ENCODE measurements at places on chromosomes 13 and 19.

DNA sequence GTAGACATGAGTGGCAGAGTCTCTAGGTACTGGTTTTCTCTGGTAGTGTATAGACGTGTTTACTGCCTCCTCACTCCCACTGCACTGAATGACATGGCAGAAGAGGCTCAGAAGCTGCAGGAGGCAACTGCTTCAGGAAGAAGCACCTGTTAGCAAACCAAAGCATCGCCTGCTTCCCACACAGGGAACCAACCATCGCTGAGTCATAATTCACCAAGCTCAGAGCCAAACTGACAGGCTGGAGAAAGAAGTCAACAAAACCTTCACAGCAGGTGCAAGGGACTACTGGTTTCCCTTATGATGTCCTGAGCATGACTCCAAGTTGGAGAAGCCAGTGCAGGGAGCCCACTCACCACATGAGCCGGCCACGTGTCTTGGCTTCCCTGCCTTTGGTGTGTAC, 69.8 kb downstream of the KCTD12 start:
- DNase-seq, result no peak

DNA sequence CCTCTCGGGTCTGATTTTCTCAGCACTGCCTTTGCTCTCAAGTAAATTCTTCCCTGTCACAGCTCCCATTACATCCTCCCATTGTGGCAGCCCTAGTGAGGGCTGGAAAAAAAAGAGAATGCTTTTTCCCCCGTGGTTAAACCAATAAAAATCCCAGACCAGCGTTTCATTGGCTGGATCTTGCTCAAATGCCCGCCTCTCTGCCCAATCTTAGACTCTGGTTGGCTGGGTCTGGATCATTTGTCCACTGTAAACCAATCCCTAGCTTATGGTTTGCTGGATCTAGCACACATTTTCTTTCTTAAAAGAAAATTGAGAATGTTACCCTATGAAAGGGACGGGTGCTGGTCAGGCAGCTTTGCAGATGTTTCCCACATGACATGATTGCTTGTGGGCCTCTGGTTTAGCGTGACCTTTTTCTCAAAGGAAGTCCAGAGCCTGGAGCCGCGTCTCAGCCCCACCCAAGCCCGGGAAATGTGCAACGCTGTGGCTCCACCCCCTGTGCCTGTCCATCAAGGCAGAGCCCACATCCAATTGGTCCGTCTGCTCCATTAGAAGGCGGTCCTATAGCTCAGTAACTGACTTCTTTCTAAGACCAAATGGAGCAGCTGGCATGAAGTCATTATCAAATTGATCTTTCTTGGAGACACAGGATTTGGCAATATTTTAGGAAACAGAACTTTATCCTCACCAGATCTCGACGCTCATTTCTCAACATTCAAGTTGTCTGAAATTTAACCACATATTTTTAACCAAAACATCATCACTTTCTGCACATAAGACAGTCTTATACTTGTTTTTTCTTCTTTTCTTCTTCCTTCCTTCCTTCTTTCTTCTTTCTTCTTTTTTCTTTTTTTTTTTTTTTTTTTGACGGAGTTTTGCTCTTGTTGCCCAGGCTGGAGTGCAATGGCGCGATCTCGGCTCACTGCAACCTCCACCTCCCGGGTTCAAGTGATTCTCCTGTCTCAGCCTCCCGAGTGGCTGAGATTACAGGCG, 2.6 kb upstream of the MCEMP1 start:
- peak; percentile 90 for DNase-seq

- peak; percentile 66 for DNase-seq
Measured at GRCh38 chr19:32269831-32270230, 75.6 kb upstream of the ZNF507 start.

DNA sequence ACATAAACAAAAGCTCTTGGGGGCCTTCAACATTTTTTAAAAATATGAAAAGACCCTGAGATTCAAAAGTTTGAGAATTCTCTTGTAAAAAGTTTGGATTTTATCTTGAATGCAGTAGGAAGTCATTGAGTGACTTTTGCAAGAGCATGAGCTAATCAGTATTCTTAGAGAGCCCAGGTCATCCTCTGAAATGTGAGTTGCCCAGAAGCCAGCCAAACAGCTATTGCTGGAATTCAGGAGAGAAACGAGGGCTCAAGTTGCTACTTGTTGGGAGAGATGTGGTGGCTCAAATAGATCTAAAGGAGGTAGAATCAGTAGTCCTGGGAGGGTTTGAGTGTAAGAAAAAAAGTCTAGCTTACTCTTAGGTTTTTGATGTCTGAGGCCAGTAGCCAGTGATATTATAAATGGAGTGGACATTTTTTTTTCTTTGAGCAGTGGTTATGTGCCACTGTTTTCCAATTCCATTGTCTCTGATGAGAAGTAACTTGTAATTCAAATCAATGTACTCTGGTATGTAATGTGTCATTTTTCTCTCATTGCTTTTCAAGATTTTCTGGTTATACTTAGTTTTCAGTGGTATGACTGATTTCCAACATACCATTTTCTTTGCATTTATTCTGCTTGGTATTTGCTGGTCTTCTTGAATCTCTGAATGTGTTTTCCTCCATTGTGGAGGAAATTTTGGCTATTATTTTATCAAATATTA, 30.7 kb downstream of the LMO7 start:
- no peak for DNase-seq

DNA sequence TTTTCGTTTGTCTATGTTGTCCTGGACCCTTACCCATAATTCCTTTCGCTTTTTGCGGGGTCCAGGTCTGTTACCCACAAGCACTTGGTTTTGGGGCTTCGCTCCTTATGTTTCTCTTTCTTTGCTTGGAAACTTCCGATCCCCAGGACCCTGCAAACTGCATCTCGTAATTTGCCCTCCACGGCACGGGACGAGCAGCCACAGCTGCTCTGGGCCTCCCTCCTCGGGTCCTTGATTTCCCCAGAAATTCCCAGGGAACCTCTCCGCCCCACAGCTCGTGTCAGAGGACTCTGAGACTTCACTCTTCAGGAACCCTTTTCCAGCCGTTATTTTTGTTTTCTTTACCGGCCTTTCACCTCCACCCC, 599 bp downstream of the SNRNP70 start:
- DNase-seq, result no peak

DNA sequence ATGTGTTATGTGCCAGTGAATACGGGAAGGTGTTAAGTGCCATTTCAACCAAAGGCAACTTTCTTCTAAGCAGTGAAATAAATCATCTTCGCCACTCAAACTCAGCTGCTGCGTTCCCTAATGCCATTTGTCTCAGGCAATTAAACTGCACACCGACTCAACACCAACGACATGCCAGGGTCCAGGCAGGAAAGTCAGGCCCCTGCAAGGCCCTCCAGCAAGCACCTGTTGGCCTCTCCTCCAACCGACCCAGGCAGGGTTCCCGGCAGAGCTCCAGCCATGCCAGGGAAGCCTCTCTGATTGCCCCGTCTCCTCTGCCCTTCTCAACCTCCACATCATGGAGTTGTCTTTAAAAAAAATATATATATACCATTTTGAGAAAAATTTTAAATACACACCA, 21.8 kb downstream of the SAFB2 start:
- no peak for DNase-seq

DNA sequence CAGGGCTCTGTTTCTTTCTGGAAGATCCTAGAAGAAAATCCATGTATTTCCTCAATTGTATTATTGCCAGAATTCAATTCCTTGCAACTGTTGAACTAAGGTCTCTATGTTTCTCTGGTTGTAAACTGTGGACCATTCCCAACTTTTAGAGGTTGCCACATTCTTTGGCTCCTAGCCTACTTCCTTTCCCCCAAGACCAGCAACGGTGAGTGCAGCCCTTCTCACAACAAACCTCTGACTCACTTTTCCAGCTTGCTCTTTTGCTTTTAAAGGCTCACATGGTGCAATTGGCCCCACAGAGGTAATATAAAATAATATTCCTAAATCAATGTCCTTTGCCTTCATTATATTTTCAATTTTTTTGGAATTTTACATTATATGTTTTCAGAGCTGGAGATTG, 371.3 kb downstream of the SLITRK5 start:
- no peak for DNase-seq

DNA sequence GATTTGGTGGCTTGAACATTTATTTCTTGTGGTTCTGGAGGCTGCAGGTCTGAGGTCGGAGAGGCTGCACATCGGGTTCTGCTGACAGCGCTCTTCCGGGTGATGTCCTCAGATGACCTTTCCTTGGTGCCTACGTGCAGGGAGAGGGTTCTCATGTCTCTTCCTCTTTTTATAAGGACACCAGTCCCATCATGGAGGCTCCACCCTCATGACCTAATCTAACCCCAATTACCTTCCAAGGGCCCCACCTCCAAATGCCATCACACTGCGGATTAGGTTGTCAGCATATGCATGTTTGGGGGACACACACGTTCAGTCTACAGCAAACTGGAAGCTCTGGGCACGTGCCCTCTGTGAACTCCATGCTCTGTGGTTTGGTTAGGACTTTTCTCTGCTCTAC, 338.6 kb downstream of the FGF9 start:
- DNase-seq, result peak; percentile 99

GRCh38 chr13:40060296-40061007, 405.0 kb downstream of the COG6 start:
- no peak for DNase-seq

DNA sequence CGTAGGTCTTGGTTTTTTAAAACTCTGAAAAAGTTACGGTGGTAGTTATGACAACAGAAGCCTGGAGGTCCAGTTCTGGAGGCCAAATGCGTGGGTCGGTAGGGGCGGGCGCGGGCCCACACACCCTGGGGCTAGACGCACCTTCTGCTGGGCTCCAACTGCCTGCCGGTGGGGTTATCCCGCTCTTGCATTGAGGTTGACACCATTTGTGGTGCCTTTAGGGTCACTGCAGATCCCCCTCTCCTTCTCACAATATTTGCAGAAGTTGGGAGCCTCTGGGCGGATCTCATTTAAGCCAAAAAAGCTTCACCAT, 81.6 kb downstream of the CHST8 start:
- DNase-seq, result no peak

- no peak for DNase-seq
Measured at GRCh38 chr13:61040181-61040580, 375.5 kb downstream of the PCDH20 start.

GRCh38 chr13:79194727-79195126, 211.3 kb downstream of the RBM26 start:
- no peak for DNase-seq

- no peak for DNase-seq
Measured at GRCh38 chr19:275000-275399, 16.2 kb downstream of the PLPP2 start.

DNA sequence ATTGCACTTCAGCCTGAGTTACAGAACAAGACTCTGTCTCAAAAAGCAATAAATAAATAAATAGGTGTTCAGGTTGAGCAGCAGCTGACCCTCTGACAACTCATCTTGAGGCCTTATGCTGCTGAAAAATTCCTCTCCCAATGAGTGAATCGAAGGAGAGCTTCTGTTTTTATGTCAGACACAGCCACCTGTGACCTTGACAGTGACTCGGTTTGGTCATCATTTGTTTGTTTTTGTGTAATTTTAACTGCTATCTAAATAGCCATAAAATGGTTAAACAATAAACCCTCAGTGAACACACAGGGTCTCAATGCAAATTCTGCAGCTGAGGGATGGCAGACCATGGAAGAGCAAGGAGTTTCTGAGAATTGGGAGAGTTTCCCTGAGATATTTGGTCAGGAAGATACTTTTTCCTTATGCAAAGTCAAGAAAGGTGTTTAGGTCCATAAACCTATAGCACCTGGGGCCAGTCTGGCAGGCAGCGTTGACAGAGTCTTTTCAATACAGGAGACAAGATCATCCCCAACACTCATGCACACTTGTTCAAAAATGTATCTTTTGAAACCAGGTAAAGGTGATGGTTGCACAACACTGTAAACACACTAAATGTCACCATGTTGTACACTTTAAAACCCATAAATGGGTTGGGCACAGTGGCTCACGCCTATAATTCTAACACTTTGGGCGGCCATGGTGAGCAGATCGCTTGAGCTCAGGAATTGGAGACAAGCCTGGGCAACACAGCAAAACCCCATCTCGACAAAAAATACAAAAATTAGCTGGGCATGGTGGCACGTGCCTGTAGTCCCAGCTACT, 16.6 kb upstream of the SLC25A30 start:
- no peak for DNase-seq

DNA sequence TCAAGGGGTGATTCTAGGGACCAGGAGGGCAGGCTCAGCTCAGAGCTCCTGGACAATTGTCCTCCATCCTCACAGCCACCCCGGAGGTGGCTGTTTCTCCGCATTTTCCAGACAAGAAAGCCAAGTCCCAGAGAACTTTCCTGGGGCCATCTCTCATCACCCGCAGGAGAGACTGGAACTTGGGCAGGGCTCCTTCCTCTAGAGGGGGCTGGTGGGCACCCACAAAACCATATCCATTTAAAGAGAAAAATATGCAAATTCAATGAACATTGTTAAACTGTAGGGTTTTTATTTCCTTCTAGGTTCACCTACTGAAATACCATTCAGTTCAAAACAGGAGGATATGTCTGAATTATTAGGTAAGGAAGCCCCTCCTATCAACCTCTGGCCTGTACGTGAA, 16.6 kb downstream of the SPACA7 start:
- peak; percentile 1 for DNase-seq

DNA sequence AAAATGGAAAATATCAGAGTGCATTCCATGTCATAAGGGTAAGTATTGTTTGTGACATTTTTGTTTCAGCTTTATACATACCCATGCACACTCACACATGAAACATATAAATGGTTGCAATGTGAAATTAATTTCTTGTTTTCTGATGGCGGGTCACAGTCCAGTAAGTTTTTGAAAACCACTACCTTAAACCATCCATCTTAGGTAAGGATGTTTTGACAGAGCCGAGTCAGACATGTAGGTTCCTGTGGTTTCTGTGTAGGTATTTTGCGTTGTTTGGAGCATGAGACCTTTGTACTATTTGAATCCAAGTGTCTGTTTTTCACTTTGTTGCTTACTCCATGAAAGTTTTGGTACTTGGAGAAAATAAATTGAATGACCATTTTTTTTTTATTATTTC, 121.7 kb downstream of the B3GLCT start:
- DNase-seq, result no peak

DNA sequence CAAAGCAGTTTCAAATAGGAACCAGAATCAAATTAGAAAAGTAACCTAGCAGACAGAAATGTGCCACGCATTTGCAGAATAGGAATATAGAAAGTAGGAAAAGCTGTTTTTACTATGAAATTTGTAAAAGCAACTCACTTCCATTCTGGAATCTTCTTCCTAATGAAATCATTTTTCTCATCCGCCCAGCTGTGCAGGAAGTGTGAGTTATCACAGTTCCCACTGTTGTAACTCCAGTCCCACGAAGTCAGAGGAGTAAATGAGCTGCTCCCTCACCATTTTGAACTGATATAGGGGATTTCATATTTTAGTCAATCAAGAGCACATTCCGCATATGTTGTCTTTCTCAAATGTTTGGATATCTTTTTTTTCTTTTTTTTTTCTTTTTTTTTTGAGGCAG, 230.8 kb downstream of the TBC1D4 start:
- DNase-seq, result no peak

GRCh38 chr19:1254081-1254527, 5.7 kb downstream of the MIDN start:
- no peak for DNase-seq

DNA sequence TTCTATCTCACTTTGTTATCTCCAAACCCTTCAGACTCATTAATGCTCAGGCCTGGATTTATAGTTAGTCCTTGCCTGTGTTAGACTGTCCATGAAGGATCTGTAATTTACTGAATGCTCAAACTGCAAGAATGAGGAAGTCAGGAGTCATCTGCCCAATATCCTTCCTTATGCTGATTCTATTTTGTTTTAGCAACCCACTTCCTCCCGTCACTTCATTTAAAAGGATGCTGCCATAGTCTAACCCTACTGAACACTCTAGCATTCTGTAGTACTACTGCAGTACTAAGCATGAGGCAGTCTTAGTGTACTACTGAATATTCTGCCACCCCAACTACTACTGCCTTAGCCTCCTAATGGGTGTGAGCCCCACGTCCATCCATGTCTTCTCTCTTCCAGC, 1.5 kb downstream of the FCAR start:
- DNase-seq, result peak; percentile 71
